ENCODE measurements at places on chromosomes 6 and 20. TPM values are rescaled to one million over a fixed set of nuclear protein-coding genes. Genes with fewer than 3 reads are reported as not detected.

RAB22A gene
- 9.5 TPM for polyA plus RNA-seq

NHLRC1 gene
- polyA plus RNA-seq, result 2.4 TPM

DYNLT2 gene
- 8.9 TPM for polyA plus RNA-seq

MEI4 gene
- 0.05 TPM for polyA plus RNA-seq

HLA-DQA1 gene
- polyA plus RNA-seq, result 358 TPM

DUSP15 gene
- polyA plus RNA-seq, result 1.6 TPM

GRM4 gene
- 0.27 TPM for polyA plus RNA-seq

RIPOR3 gene
- 23.4 TPM for polyA plus RNA-seq

TNFRSF6B gene
- 34.7 TPM for polyA plus RNA-seq

BFSP1 gene
- polyA plus RNA-seq, result 0.27 TPM

RAMACL gene
- polyA plus RNA-seq, result 0.30 TPM

SRC gene
- 14.5 TPM for polyA plus RNA-seq

PCMT1 gene
- polyA plus RNA-seq, result 60.3 TPM

TPMT gene
- 20.6 TPM for polyA plus RNA-seq
